ENCODE measurements at places on chromosomes 4 and X.

GRCh38 chr4:109942292-109942926 lies 29.7 kb downstream of the EGF start:
- DNase-seq: no peak

GRCh38 chr4:7427831-7428260 lies 6.9 kb downstream of the PSAPL1 start:
- no peak for DNase-seq

- no peak for DNase-seq
These were observed 99.3 kb upstream of the EGFL6 start for GRCh38 chrX:13469963-13470684.

DNA sequence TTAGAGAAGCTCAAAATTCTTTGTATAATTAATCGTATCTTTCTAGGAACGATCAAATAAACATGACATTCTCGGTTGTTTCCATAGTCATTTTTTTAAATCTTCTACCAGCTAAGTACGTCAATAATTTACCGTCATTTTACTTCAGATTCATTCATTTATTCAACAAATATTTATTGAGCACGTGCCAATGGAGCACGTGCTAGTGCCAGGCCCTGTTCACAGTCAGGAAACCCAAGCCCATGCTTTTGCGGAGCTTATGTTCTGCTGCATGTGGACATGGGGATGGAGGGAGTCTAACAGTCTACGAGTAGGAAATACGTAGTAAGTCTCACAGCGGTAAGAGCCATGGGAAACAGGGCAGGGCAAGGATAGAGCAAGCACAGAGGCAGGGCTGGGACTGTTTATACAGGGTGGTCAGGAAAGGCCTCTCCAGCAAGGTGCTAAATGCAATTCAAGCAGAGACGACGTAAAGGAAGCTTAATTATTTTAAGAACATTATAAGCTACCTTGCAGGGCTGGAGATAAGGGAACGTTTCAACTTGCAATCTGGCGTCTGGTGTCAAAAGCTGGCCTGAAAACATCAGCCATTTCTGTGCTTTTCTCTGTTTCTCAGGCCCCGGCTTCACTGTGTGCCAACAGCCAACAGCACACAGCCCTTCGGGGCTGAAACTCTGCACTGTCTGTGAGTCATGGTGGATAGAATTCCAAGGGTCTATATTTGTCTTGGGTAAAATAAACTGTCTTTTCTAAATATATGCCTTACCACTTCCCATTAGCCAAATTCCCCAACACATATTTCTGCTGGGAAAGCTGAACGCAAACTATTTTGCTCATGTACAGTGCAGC lies 517.1 kb upstream of the ZFP42 start:
- DNase-seq: no peak

- DNase-seq: no peak
These were observed 6.4 kb upstream of the ZNF674 start for GRCh38 chrX:46551494-46552128.

GRCh38 chr4:170868170-170868569 lies 778.4 kb upstream of the AADAT start:
- no peak for DNase-seq

Data from activated T-helper 1 cell treated with anti-CD3 and anti-CD28 coated beads, Interleukin-2, amount 50 U/mL, for 16 hours (primary cell).